Kidney (tissue), 22 donors: ENCODE measurements at places on chromosomes 16 and 17. TPM values are rescaled to one million over a fixed set of nuclear protein-coding genes. Genes with fewer than 3 reads are reported as not detected.

DNA sequence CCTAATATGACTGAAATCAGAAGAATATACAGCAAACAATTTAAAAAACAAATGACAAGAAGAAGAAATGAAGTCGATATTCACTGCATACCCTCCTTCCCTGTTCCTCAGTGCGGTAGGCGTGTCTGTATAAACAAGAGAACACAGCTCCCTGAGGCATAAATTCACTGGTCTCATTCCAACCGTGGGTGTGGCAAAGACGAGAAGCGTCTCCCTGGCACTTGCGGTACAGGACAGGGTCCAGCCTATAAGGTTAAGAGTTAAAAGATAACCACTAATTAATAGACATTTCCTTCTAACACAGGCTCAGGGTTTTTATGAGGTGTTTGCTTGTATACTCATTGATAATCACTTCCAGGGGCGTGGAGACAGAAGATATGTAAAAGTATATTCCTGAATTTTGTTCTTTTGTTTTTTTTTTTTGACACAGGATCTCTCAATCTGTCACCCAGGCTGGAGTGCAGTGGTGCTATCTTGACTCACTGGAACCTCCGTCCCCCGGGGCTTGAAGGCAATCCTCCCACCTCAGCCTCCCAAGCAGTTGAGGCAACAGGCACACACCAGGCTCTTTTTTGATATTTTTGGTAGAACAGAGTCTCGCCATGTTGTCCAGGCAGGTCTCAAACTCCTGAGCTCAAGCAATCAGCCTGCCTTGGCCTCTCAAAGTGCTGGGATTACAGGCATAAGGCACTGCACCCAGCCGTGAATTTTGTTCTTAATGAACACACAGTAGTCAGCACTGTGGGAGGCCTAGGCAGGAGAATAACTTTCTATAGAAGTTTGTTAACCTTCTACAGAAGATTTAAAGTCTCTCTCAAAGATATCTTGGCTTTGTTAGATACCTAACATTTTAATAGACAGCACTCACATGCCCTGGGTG is 59.1 kb upstream of the CLEC18B start:
- peak; percentile 47 for DNase-seq

DNA sequence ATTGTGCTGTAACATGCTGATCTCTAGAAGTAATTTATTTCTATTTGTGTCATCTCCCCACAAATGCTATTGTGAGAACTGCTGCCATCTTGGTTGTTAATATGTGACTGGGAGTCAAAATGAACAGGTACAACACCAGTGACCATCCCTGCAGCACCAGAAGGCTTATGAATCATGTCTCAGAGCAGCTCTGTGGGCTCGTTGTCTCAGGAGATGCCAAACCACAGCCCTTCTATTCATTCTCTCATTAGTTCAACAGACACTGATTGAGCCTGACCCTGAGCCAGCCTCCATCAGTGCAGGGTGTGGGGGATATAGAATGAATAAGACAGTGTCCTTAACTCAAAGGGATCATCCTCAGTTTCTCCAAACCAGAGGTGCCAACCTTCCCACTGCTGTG is 92.5 kb downstream of the UTP18 start:
- no peak for DNase-seq

GRCh38 chr17:80761110-80761871 is 216.7 kb downstream of the RPTOR start:
- DNase-seq: no peak

- DNase-seq: peak; percentile 56
Measured at GRCh38 chr17:50523208-50523607, 9.3 kb upstream of the EPN3 start.

DNA sequence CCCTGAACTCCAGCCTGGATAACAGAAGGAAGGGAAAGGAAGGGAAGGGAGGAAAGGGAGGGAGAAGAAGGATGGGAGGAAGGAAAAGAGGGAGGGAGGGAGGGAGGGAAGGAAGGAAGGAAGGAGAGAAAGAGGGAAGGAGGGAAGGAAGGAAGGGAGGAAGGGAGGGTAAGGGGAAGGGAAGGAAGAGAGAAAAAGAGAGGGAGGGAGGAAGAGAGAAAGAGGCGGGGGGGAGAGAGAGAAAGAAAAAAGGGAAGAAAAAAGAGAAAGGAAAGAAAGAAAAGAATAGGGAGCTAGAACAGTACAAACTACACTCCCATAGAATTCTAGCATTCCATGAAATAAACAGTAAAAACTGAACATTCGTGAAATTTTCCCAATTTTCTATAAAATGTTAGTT is 23.1 kb upstream of the TRIM37 start:
- no peak for DNase-seq

DNA sequence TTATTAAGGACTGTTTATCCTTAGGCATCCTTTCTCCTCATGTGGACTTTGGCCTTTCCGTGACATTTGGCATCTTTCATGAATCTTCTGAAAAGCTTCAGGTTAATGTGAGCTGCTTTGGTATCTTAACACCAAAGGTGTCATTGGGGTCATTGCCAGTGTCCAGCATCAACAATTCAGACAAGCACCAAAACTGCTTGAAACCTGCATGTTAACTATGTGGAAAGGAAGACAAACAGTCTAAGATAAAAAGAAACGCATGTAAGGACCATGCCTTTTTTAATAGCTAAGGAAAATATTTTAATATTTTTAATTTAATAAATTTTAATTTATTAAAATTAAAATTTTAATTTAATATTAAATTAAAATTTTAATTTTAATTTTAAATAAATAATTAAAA is 7.9 kb downstream of the ALOX12 start:
- DNase-seq: no peak

DNA sequence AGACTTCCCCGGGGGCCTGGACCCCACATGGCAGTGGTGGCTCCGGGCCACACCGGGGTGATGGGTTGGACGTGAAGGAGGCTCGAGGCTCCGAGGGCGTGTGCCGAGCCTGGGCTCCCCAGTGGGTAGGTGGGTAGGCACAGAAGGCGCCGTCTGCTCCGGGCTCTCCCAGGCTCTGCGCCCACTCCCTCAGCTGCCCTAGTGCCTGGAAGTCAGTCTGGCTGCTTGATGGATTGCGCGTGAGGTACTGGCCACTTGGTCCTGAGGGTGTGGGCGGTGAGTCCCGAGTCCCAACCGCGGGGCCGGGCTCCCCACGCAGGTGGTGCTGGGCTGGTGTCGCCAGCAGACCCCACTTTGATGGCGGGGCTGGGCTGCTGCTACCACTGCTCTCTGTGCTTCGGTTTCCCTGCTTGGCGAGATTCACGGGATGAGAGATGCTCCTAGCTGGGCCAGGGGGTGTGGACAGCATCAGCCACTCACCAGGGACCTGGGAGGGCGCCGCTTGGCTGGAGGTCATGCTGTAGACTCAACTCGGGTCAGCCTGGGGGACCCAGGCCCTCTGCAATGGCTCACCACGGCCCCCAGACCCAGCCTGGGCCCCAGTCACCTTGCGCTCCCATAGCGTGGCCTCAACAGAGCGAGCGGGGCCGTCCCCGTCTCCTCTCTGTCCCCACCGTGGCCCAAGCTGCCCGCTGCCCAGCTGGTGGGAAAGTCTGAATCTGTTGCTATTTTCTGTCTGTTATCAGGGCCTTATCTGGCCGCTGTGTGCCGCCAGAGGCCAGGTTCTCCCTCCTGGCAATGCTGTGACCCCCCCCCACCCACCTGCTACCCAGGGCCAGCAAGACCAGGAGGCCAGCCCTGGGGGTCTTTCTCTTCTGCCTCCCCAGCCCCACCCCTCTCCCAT is 26.1 kb downstream of the ZFPM1 start:
- no peak for DNase-seq

- peak; percentile 53 for DNase-seq
Measured at GRCh38 chr16:57071831-57072582, 20.4 kb upstream of the CPNE2 start.

- no peak for DNase-seq
Measured at GRCh38 chr17:40602445-40603443, 37.5 kb upstream of the CCR7 start.

- DNase-seq: no peak
Measured at GRCh38 chr17:75535119-75535537, 9.6 kb downstream of the LLGL2 start.

- DNase-seq: no peak
Measured at GRCh38 chr16:27033281-27033979, 33.3 kb upstream of the C16orf82 start.

CD79B gene
- 11.4 TPM for total RNA-seq

RPA1 gene
- 89.0 TPM for total RNA-seq

TP53TG3C gene
- not detected for total RNA-seq

GRAPL gene
- total RNA-seq: 10.7 TPM

KLHL10 gene
- 0.28 TPM for total RNA-seq

KIF2B gene
- total RNA-seq: not detected
